A549 treated with DMSO at 1 μM for 4 hours (cell line): ENCODE measurements at places on chromosomes 12 and 14. TPM values are rescaled to one million over a fixed set of nuclear protein-coding genes. Genes with fewer than 3 reads are reported as not detected.

The CPM gene
- 8.1 to 13.4 TPM (median 11.5 TPM) in 5 replicates for total RNA-seq

The TEX52 gene
- total RNA-seq: not detected in 5 replicates

The NYNRIN gene
- total RNA-seq: 0.19 to 0.40 TPM (median 0.20 TPM) in 5 replicates

The DCN gene
- total RNA-seq: not detected in 5 replicates

The KRT83 gene
- total RNA-seq: 3.0 to 5.4 TPM (median 4.8 TPM) in 5 replicates
